WERI-Rb-1 (cell line): ENCODE measurements at places on chromosomes 5 and 9.

DNA sequence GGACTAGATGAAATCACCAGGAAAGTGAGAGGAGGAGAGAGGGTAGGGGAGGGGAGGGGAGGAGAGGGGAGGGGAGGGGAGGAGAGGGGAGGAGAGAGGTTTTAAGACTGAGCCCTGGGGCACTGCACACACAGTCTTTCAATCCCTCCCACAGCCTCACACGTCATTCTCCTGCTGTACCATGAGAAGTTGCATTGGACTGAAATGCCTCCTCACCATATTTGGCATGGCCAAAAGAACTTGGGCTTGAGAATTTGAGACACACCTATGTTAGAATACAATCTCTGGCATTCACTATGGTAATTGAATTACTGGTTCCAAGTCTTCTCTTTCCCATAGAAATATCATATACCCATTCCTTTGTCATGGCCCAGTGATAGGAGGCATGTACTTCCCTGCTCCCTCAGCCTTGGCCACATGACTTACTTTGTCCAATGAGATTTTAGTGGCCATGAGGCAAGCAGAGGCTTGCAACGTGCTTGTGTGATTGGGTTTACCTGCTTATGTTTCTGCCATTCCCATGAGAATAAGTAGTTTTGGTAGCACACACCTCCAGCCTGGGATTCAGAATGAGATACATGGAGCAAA lies 133.3 kb upstream of the SMARCA2 start:
- DNase-seq: no peak

DNA sequence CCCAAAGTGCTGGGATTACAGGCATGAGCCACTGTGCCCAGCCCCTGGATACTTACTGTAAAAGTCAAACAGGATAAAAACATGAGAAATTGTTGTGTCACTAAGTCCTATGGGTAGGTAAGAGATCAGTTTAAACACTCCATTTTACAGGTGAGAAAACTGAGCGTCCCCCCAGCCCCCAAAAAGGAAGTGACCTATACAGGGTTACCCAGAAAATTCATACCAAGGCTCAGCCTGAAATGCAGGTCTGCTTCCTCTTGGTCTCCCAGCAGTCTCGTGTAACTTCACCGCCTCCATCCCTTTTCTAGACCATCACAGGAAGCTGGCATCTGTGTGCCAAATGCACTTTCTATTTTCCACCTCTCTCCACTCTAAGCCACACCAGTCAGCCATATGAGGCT lies 57.2 kb downstream of the TMOD1 start:
- no peak for DNase-seq

- DNase-seq: no peak
Measured at GRCh38 chr5:127940854-127941253, 142.7 kb upstream of the SLC12A2 start.

- no peak for DNase-seq
Measured at GRCh38 chr9:128265348-128265847, 10.4 kb downstream of the GOLGA2 start.

DNA sequence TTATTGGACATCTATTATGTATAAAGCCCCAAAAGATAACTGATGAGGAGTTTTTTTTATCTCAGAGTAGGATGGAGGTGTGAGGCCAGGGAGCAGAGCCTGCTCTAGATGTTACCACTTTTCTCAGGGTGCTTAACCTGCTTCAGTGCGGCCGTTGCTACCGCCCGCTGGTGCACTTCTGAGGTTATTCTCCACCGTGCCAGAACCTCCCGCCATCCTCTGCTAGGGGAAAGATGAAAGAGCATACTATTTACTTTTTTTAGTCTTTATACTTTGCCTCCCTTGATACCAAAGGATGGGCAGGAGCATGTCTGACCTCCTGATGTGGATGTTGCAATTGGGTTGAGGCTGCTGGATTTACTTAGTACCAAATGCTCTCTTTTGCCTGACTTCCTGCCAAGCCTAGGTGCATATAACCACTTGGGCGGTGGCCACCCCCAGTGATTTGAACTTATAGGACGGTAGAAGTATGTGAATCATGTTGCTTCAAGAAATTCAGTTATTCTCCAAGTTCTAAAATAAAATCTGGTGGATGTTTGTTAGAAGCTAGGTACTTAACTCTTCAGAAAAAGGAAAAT lies 71.1 kb upstream of the HSPB3 start:
- DNase-seq: no peak

DNA sequence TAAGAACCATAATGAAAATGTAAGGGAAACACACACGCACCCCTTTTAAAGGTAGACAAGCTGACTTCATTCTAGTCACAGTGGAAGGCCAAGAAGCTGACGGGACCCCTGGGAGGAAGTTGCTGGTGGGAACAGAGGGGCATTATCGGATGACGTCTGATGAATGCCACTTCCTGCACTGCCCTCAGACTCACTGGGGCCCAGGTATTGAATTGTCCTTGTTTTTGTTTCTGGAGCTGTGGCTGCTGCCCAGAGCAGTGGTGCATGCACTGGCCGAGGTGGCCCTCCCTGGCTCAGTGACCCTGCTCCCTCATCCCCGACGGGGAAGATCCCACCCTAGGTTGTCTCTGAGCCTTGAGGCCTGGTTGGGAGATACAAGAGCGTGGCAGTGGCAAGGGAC lies 15.3 kb upstream of the RPL26L1 start:
- no peak for DNase-seq
